ENCODE measurements at places on chromosomes 3 and 15. TPM values are rescaled to one million over a fixed set of nuclear protein-coding genes. Genes with fewer than 3 reads are reported as not detected.

The GABRA5 gene
- not detected for total RNA-seq

The PIF1 gene
- 24.7 TPM for total RNA-seq

The SPESP1 gene
- 2.1 TPM for total RNA-seq

The TMEM212 gene
- not detected for total RNA-seq

The SPRED1 gene
- total RNA-seq, result 39.6 TPM

The SI gene
- total RNA-seq, result not detected

The LRRC31 gene
- not detected for total RNA-seq

The CTDSPL gene
- 53.0 TPM for total RNA-seq

The C3orf22 gene
- total RNA-seq, result not detected

The HEG1 gene
- total RNA-seq, result 80.6 TPM

The WDR72 gene
- not detected for total RNA-seq

The ZNF35 gene
- total RNA-seq, result 18.5 TPM

The SNRPA1 gene
- 44.8 TPM for total RNA-seq

The CGNL1 gene
- total RNA-seq, result 55.5 TPM

The RHOV gene
- not detected for total RNA-seq

The DISP2 gene
- total RNA-seq, result 0.27 TPM

The UBR1 gene
- total RNA-seq, result 56.9 TPM

The TRIM59 gene
- total RNA-seq, result 40.6 TPM

The SLC35G2 gene
- 21.9 TPM for total RNA-seq

The PSTPIP1 gene
- total RNA-seq, result 1.9 TPM

The XCR1 gene
- total RNA-seq, result not detected

Data from thoracic aorta endothelial cell (primary cell).